ENCODE measurements at places on chromosomes 4 and X.

DNA sequence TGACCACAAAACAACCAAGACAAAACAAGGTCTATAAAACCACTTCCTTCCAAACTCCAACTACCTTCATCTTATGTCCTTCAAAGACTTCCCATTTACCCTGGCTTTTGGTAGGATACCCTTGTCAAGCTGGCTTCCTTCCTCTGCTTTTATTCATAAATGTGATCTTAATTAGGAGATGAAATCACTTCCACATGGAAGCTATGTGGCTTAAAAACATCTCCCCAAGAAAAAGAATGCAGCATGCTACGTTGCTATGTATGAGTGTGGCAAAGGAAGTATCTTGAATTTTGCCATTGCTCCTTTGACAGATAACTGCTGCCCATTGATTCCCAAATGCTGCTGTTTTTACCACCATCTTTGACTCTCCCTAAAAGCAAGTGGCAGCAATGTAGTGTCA, 46.4 kb upstream of the VEGFD start:
- DNase-seq, result no peak

DNA sequence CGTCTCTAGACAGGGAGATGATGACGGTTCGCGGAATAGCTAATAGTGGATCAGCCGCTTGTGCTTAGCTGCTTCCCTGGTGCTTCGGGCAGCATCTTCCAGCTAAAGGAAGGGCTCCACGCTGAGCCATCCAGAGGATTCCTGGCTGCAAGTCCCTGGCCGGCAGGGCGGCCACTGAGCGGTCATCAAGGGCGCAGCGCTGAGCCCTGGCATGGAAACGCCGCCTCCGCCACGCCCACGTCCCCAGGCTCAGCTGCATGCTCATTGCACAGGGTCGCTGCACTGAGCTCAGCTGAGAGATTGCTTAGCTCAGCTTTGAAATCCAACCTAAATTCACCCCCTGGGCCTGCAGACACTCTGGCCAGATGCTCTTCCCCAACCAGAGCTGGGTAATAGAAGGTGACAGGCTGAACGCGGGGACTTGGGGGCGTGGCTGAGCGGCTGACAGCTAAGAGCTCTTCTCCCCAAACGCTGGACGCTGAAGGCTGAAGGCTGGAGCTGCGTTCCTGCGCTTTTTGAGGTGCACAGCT, 118.2 kb upstream of the KIT start:
- DNase-seq, result peak; percentile 68

DNA sequence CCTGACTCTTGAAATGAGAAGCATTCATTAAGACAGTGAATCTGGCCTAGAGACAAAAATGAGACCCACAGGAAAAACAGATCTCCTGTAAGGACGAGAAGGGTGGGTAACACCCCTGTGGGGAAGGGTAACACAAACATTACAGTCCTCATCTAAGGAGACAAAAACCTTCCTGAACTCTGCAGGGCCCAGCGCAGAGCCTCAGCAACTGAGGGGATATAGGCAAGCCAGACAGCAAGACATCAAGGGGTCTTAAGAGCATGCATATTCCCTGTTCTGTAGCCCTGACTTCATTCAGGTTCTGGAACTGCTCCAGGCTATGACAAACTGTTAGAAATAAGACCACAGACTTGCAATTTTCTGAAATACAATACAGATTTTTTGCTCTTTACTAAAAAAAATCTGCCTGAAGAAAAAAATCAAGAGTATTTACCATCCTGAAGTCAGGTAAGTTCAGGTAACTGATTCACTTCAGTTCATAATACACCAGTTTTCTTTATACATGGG, 15.5 kb downstream of the COX18 start:
- DNase-seq, result no peak

DNA sequence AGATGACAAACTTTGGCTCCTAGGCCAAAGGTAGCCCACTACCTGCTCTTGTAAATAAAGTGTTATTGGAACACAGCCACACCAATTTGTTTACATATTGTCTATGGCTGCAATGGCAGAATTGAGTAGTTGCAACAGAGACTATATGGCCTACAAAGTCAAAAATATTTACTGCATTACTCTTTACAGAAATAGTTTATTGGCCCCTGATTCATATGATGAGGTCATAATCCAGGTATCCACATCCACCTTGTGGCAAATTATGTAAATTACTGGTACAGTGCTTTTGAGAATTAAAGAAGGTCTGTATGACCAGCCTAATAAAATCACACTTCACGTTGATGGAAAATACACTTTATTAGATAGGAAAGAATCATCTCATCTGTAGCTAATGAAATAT, 337.0 kb upstream of the DDX53 start:
- DNase-seq, result no peak

- no peak for DNase-seq
Observed at GRCh38 chr4:2934077-2934812, 29.0 kb downstream of the NOP14 start.

DNA sequence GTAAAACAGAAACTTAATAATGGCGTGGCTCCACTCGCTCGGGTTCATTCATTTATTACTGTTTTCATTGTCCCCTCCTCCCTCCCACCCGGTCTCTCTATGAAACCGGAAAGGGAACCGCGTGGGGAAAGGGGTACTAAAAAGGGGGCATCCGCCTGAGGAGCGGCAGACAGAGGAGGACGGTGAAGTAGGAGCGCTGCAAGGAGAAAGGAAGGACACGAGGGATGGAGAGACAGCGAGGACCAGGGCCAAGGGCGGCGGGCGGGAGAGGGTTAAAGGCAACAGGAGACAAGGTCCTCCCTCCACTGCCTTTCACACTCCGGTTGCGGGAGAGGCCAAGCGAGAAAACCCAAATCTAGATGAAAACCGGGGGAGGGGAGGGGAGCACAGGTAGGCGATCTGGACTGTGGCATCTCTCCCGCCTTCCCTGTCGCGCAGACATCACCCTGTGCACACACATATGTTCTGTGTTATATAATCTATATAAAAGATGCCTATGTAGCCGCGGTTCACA, 829 bp downstream of the ELOVL6 start:
- peak; percentile 70 for DNase-seq

DNA sequence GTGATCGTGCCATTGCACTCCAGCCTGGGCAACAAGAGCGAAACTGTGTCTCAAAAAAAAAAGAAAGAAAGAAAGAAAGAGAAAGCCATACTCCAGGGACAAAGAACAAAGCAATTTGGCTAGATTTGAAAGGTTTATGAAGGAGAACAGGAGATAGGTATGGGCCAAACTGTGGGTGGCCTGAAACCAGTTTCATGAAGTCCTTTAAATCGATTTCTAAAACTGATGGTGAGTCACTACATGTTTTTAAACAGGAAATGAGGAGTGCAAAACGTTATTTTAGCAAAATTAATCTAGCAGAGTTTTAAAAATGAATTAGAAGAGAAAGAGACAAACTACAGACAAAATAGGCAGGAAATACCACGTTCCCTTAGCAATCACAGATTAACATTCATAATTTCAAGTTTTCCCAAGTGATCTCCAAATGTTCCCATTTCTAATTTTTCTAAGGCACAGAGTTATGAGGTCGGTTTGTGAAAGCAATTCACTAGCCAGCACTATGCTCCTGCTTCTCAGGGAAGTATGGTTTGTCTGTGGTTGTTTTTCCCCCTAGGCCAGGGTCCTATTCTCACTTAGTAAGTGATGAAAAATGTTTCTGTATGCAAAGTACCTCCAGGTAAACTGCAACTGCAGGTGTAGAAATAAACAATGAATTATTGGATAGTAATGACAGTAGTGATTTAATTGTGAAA, 190.6 kb downstream of the PPP3CA start:
- DNase-seq, result no peak

DNA sequence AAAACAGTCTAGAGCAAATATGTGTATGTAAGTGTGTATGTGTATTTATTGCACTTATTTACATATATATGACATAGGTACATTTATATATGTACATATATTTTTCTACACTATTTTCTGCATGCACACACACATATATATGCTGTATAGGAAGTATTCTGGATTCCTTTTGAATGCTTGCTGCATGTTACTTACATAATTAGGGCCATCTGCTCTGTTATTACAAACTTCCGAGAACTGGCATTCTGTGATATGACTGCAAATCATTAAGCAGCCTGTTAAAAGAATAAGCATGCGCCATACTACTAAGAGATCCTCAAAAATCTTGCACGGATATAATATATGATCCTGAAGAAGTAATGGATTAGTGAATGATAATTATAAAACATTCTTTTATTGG, 1157.6 kb upstream of the TENM3 start:
- no peak for DNase-seq

DNA sequence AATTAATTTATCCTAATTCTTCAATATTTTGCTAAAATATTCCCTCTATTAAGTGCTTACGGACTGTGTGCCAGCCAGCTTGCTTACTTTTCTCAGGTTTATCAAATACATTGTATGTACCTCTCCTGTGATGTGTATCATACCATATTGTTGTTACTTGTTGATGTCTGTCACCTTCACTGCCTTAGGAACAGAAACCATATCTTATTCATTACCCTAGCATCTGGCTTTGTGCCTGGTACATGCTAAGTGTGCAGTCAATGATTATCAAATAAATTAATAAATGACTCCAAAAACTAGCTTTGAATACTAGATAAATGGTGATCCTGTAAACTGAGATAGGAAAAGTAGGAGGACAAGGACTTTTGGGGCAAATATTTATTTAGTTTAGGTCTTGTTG, 6.9 kb downstream of the CLCN3 start:
- no peak for DNase-seq

- no peak for DNase-seq
Observed at GRCh38 chrX:2584251-2585157, 83.7 kb upstream of the DHRSX start.

DNA sequence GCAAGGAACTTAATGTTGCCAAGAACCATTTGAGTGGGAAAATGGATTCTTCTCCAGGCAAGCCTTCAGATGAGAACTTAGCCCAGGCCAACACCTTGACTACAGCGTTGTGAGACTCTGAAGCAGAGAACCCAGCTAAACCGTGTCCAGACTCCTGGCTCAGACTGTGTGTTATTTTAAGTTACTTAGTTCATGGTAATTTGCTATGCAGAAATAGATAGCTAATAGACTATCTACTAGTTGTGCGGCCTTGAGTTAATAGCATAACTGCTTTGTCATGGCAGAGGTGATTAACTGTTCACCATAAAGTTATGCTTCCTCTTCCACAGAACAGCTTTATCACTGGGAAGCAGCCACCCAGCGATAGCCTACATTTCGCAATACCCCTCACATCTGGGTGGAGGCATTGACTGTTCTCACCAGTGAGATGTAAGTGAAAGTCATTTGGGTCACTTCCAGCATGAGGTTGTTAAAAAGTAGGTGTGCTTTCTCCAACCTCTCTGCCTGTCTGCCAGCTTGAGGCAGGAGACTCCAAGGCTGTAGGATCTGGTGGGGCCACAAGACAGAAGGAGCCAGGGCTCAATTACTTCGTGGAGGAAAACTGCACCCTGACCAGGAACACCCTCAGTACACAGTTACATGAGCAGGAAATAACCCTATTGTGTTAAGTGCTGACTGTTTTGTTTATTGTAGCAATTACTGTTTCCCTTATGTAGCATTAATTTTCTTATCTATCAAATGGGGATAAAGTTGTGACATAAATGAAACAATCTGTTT, 94.2 kb downstream of the GPAT3 start:
- DNase-seq, result no peak

DNA sequence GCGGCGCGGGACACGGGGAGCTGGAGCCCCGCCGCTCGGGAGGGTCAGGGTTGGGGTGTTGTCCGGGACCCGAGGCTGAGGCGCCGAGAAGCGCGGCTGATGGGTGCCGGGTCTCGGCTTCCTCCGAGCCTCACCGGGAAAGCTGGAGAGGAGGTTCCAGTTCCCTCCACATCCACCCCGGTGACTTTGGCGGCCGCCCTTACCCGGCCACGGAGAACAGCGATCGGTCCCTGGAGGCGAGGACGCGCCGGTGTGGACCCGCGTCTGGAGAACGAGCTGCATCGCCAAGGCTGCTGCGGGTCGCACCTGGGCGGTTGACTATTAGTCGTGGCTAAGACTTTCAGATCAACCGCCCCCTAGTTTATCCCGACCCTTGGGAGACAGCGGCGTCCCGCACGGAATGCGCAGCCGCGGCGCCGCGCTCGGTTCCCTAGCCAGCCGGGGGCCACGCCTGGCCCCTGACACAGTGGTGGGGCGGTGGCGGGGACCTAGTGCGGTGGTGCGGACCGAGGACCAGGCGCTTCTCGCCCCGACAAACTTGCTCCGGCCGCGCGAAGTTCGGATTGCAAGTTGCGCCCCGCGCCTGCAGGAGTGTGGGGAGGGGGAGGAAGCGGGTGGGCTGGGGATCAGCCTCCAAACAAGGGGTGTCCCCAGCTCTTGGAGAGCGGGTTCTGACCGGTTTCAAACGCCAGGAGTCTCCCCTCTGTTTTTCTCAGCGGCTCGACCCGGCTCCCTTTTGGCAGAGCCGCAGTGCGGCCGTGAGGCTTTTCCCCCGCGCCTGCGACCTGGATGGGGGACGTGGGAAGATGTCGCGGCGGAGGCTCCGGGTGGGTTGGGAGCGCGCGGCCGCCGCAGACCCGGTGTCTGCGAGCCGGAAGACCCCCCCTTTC, 568 bp downstream of the FHDC1 start:
- peak; percentile 33 for DNase-seq

- DNase-seq, result no peak
Observed at GRCh38 chr4:184536065-184536880, 61.9 kb upstream of the IRF2 start.

GRCh38 chr4:104530426-104530825, 35.7 kb upstream of the CXXC4 start:
- DNase-seq, result no peak

All from NCI-H1092 treated with DMSO at 0.1 percent for 48 hours (cell line).